Stimulated activated CD4-positive, alpha-beta T cell treated with anti-CD3 and anti-CD28 coated beads, Interleukin-1b, Interleukin-23, amount 100 ng/mL, for 4 hours (primary cell): ENCODE measurements at places on chromosomes 7 and 10.

- no peak for DNase-seq
These were observed 8.6 kb downstream of the PFKFB3 start for GRCh38 chr10:6211341-6211670.

DNA sequence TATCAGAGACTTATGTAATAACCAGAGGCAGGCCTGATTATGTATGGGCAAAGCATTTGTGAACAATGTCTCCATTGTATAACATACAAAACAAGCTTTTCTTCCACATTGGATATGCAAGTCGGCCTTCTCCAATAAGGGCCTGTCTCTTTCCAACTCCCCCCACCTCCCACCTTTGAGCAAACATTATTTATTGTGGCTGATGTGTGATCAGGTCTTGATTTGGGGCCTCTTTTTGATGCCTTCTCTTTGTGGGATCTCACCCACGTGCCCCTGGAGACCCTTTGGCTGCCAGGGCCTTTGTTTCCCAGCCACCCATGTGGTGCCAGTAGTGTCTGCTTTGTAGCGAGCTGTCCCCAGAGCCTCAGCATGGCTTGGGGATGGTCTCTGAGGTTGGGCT, 53.0 kb downstream of the TCF7L2 start:
- DNase-seq = no peak

- no peak for DNase-seq
These were observed 256.2 kb downstream of the ELFN1 start for GRCh38 chr7:1925973-1926907.

DNA sequence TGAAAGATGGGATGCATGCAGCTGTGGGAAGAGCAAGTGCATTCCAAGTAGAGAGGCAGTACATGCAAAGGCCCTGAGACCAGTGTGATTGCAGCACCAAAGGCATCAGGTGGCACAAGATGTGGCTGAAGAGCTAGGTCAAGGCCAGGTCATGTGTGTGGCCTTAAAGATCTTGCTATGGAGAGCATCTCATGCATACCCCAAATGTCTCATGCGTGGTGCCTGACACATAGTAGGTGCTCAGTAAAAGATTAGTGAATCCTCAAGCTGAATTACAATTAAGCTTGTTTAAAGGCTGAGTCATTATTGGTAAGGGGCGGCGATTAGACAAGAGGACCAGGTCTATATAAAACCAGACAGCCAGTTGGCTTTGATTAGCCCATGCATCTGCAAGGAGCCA, 336.6 kb downstream of the FGFR2 start:
- DNase-seq = no peak
